Stimulated activated CD4-positive, alpha-beta T cell treated with anti-CD3 and anti-CD28 coated beads, TNF-alpha, amount 100 ng/mL, for 1 hour (primary cell): ENCODE measurements at places on chromosomes 3 and 15.

- DNase-seq, result no peak
These were observed 88.7 kb upstream of the TNIK start for GRCh38 chr3:171548917-171549316.

- DNase-seq, result no peak
These were observed 331.0 kb upstream of the RGMA start for GRCh38 chr15:93420050-93420452.

DNA sequence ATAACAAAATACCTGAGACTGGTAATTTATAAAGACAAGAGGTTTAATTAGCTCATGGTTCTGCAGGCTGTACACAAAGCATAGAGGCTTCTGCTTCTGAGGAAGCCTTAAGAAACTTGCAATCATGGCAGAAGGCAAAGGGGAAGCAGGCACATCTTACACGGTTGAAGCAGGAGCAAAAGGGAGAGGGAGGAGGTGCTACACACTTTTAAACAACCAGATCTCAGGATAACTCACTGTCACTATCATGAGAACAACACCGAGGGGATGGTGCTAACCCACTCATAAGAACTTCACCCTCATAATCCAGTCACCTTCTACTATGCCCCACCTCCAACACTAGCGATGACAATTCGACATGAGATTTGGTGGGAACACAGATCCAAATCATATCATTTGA is 54.4 kb downstream of the ATP8B4 start:
- DNase-seq, result no peak

DNA sequence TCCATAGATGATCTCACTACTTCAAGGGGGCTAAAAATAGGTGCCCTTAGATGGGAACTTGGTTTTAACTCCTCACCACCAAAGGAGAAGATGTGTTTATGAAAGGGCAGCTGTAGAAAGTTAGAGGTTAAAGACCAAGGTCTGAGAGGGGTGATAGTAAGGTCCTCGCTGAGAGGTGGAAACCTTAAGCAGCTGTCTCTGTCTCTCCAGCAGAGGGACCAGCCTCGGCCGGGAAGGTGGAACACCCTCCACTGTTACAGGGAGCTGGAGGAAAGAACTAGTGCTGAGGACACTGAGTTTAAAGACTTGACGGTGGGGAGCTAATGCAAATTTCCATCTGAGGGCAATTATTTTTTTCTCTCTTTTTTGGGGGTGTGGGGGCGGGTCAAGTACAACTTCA is 8.9 kb upstream of the RLBP1 start:
- no peak for DNase-seq

- no peak for DNase-seq
These were observed 11.8 kb downstream of the ZNF609 start for GRCh38 chr15:64472161-64472560.

DNA sequence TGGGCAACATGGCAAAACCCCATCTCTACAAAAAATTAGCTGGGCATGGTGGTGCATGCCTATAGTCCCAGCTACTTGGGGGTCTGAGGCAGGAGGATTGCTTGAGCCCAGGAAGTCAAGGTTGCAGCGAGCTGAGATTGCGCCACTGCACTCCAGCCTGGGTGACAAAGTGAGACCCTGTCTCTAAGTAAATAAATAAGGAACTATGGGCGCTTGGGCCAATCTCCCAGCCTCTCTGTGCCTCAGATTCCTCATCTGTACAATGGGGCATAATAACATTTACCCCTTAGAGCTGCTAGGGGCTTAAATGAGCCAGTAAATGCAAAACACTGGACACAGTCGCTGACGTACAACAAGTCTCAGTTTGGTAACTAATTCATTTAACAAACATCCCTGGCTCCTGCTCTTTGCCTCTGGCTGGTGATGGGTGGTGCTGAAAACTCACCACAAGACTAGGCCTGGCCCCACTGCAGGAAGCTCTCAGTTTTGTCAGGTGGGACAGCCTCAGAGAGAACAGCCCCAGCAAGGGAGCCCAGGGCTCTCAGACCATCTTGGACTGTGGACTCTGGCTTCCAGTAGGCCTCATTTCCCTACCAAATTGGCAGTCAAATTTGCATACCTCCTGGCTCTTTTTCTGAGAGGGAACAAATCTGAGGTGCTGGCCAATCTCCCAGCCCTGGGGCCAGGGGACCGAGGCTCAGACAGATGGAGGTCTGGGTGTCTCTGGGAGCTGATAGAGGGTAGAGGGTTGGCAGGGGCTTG is 6.4 kb upstream of the TBC1D2B start:
- no peak for DNase-seq

GRCh38 chr3:187169231-187169960 is 27.9 kb upstream of the RTP1 start:
- no peak for DNase-seq

DNA sequence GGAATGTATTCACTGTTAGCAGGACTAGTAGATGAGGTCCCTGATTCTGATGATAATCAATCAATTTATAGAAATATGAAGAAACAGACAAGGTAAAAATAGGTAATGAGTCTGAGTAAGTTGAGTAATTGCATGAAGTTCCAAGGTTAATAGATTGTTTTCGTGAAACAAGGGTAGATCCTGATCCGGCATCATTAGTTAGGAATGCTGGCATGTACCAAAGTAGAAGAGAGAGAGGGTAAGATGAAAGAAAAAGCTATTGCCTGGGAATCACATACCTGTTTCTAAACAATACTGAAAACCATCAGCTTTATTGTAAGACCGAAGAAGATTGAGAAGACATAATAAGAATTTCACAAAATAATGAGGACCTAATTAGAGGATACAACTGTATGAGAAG is 118.1 kb upstream of the ARPP21 start:
- DNase-seq, result no peak

DNA sequence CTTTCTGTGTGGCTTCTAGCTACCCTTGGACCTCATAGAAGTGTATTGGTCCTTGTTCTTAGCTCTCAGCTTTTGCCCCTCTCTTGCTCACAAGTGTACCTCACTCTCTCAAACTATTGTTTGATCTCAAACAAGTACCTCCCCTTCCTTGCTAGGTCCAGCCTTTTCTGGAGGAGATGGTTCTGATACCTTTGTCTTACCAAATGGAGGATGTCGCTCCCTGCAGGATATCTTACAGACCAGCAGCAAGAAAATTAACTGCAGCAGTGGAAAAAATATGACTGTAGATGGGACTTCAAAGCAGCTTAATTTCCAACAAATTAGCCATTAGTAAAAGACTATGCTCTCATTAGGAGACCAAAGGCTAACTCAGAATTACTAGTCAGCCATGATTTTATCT is 388.1 kb upstream of the ROBO2 start:
- DNase-seq, result no peak

DNA sequence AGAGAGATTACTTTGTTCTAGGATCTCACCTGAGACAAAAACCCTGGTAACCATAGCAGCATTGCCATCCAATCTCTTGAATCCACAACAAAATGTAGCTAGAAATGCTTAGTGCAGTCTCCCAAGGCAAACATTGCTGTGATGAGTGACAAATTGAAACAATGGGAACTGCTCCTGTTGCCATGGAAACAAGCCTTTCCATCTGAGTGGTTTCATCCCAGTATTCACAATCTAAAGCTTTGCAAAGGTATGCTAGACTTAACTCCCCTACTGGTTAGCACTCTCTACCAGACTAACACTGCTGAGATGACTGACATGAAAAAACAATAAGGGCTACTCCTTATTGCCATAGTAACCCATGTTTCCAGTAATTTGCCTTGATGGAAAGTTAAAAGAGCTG is 172.6 kb upstream of the CNTN3 start:
- DNase-seq, result no peak

DNA sequence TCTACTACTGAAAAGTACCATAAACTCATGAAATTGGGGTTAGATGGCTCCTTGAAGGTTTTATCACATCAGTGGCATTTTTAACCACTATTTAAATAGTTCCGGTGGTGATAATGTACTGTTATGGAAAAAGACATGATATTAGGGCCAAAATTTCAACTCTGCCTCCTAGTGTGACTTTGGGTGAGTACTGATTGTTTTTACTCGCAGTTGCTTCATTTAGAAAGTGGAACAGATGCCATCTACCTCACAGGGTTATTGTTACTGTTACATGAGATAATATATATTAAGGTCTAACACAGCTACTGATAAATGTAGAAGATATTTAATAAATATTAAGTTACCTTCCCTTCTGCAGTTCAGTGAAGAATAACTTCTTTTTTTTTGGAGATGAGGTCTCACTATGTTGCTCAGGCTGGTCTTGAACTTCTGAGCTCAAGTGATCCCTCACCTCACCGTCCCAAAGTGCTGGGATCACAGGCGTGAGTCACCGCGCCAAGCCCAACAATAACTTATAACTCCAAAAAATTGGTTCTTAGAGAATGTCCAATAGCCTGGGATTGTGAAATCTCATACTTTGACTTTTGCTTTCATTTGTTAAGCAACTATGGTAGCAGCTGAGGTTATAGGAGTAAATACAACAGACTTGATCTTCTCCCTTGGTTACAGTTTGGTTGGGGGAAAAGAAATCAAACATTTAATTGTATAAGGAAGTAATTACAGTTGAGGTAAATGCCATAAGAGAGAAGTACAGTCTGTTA is 48.3 kb downstream of the MEF2A start:
- DNase-seq, result no peak

GRCh38 chr15:100930306-100930848 is 11.2 kb downstream of the LRRK1 start:
- DNase-seq, result no peak

- DNase-seq, result no peak
These were observed 98.1 kb upstream of the STRIT1 start for GRCh38 chr3:155391551-155391958.

DNA sequence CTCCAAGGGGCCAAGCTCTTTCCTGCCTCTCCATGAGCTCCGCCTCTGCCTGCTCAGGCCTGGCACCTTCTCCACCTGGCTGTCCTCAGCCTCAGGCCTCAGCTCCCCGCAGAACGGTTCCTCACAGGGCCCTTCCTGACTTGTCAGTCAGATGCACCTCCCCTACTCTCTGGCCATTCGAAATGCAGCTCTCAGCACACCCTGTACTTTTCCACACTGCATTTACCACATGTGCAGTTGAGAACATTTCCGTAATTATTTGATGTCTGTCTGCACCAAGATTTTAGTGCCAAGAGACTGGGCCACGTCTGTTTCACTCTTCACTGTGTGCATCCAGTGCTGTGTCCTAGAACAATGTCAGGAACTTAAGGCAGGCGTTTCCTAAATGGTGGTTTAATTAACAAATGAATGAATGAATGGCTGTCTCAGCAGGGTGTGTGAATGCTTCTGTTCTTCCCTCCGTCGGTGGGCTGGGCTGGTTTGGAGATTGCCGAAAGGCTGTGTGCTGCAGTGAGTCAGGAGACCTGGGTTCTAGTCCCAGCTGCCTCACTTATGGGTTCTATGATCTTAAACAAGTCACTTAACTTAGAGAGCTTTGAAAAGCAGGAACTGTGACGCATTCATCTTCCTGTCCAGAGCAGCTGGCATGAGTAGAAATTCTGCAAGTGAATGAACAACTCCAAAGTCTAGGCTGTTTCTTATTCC is 5.4 kb downstream of the MUC4 start:
- DNase-seq, result no peak

GRCh38 chr3:11078826-11079515 is 75.3 kb upstream of the HRH1 start:
- no peak for DNase-seq

- DNase-seq, result no peak
These were observed 23.7 kb downstream of the SATB1 start for GRCh38 chr3:18401300-18401961.

DNA sequence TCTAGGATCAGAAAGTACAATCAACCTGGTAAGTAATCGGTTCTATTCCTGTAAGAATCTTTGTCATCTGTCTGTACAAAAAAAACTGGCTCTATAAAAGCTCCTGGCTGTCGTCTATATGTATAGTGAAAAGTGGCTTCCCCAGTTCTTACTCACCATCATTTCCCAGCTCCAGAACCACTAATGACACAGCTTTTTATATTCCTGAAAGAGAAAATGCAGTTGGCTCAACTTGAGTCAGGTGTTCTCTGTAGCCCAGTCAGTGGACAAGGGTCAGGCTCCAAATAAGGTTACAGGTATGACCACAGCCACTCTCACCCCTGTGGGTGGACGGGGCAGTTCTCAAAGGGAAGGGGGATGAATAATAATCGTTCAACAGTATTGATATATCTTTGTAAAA is 85.1 kb downstream of the AP4E1 start:
- no peak for DNase-seq

DNA sequence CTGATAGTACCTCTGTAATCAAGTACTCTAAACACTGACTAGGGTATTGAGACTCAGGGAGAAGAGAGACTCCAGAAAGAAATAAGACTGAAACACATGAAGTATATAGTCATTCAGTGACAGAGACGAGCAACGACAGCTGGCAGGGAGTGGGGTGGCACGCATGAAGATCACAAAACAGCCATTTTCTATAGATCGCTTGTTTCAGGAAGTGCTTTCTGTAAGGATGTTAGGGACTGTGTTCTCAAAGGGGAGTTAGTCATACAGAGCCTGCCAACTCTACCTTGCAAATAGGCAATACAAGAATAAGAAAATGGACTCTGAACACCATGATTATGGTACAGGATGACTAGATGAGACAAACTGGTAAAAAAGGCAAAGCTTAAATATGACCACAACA is 139.5 kb downstream of the TBL1XR1 start:
- no peak for DNase-seq

DNA sequence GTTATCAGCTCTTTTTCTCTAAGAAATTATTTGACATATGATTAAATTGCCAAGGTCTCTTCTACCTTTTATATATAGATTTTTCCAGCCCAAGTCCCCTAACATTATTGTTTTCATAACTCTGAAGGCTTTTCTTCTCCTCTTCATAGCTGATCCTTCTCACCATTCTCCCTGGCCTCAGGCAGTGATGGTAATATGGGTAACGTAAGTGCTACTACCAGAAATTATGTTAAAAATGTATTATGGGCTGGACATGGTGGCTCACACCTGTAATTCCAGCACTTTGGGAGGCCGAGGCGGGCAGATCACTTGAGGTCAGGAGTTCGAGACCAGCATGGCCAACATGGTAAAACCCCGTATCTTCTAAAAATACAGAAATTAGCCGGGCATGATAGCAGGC is 29.2 kb downstream of the BMF start:
- no peak for DNase-seq

DNA sequence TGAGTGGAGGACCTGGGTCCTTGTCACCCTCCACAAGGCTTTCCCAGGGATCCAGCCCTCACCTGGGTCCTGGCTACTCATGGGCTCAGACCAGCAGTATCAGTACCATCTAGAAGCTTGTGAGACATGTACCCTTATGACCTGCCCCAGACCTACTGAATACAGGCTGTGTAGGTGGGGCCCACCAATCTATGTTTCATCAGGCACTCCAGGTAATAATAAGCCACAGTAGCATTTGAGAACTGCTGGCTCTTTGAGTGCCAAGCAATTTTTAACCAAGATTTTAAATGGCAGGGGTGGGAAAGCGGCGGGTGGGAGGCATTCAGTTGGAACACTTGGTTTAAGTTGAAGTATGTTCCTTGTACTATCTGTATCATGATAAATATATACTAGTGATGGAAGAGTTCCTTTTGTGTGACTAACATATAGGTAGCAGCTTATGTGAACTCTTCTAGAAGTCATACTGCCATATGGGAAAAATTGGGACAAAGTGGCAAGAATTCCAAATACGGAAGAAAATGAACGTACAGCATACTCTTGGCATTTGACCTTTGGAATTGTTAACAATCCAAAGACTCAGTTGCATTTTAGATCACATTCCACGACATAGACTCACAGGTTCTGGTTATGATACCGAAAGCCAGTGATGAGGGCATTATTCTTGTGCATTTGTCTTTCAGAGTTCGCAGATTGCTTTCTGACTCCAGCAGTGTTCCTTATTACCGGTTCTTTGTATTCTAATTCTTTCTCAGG is 190.4 kb downstream of the GHSR start:
- no peak for DNase-seq
